ENCODE measurements at places on chromosomes 5 and 9.
A peak's percentile ranks its signal among the peaks of the same experiment; 100 is the strongest.

- no peak for DNase-seq
Measured at GRCh38 chr9:117783828-117784227, 79.6 kb downstream of the TLR4 start.

GRCh38 chr5:108546939-108547338 lies 165.0 kb upstream of the FBXL17 start:
- DNase-seq = no peak

- DNase-seq = peak; percentile 12
Measured at GRCh38 chr5:16573401-16573800, 43.4 kb downstream of the RETREG1 start.

- DNase-seq = no peak
Measured at GRCh38 chr5:91059409-91059808, 323.7 kb downstream of the ARRDC3 start.

GRCh38 chr5:14041528-14042192 lies 97.2 kb upstream of the DNAH5 start:
- no peak for DNase-seq

DNA sequence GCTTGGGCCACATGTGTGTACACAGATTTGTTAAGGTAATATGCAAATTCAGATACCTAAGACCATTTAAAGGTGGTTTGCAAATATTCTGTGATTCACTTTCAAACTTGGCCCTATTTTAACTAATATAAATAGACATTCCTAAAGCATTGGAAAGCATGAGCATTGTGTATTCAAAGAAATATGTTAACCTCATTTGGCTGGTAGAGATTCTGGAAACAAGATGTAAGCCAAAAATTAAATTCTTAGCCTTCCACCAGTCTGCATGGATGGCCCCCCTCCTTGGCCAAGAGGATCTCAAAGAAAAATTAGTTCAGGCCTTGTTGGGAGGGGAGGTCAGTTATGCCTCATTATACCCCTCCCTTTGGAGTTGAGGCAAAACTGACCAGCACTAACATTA lies 38.7 kb upstream of the C6 start:
- no peak for DNase-seq

- no peak for DNase-seq
Measured at GRCh38 chr9:89779405-89780203, 174.8 kb downstream of the GADD45G start.

- DNase-seq = peak; percentile 77
Measured at GRCh38 chr9:133737774-133738639, at the start of gene SARDH. TSS of gene SARDH (minus strand) at chr9:133738352. CDS start at chr9:133734173, 4,179 bp downstream.

GRCh38 chr9:89428222-89428761 lies 69.6 kb downstream of the SEMA4D start:
- DNase-seq = no peak

DNA sequence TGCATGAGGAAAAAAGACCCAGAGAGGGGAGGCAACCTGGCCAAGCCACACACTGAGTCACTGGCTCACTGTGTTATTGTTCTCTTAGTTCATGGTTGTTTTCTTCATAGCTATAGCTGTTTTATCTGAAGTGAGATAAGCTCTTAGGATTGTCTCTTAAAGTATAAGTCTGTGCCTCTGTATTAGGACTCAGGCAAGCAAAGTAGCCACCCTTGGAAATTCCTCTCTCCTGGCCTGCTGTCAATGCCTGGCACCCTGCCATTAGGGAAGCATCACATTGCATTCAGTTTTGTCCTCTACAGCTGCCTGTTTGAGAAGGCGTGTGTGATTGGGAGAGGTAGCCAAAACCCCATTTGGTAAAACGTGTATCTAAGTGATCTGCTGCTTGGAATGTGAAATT lies 147.4 kb upstream of the GLRA1 start:
- DNase-seq = no peak
